COR-L47 (cell line): ENCODE measurements at places on chromosomes 5 and 9.
A peak's percentile ranks its signal among the peaks of the same experiment; 100 is the strongest.

- DNase-seq = no peak
Measured at GRCh38 chr5:4523038-4523437, 617.1 kb upstream of the ADAMTS16 start.

- peak; percentile 96 for DNase-seq
Measured at GRCh38 chr5:176739461-176740051, 70.8 kb upstream of the UNC5A start.

GRCh38 chr9:7117676-7118561 is 360.1 kb downstream of the KDM4C start:
- DNase-seq = peak; percentile 12

GRCh38 chr9:12539580-12539975 is 153.6 kb upstream of the TYRP1 start:
- no peak for DNase-seq

DNA sequence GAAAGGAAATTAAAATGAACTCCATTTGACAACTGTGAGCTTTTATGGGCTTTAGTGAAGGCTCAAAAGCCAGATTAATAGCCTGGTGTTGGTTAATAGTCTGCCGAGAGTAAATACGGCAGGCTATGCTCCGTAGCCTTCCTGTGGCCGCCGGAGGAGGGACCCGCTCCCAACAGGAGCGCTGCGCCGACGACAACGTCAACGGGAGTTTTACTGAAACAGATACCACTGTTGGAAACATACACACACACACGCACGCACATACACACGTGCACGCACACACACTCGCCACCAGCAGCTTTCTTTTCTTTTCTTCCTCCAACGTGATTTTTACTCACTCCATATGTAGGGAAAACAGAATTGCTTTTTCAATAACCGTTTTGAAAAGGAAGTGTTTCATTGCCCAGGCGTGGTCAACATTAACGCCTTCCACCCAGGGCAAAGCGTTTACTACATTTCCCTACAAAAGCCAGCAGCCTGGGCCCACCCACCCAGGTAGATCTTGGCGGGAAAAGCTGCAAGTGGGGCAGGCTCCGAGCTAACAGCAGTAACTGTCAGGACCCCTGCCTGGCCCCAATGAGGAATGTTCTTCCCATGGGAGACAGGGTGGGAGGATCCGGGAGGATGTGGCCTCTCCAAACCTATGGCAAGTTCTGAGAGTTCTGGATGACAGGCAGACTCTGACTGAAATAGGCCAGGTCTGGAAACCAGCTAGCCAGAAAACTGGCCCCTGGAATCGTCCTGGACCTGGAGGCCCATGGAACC is 72.3 kb downstream of the PAX5 start:
- no peak for DNase-seq

- peak; percentile 82 for DNase-seq
Measured at GRCh38 chr5:73917433-73917832, 291.4 kb downstream of the ARHGEF28 start.

GRCh38 chr9:127397646-127398274 is 791 bp downstream of the SLC2A8 start:
- DNase-seq = peak; percentile 17

GRCh38 chr5:95846554-95847260 is 24.2 kb upstream of the GLRX start:
- peak; percentile 50 for DNase-seq

DNA sequence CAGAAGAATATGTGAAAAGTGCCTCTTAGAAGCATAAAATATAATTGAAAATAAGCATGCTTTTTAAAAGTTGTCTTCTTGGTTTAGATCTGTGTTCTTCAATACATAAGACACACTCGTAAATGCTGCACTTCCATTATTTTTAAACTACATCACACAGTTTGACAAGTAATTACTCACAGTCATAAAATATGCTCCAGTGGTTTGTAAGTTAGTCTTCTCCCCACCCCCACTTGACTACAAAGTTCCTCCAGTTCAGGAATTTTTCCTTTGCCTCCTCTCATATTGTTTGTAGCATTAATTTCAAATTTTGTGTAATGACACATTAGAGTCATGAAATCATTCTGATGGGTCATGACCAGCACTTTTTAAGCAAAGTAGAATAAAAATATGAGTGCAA is 60.3 kb upstream of the PTGER4 start:
- no peak for DNase-seq

GRCh38 chr5:141747152-141748141 is 65.4 kb upstream of the ARAP3 start:
- peak; percentile 93 for DNase-seq

DNA sequence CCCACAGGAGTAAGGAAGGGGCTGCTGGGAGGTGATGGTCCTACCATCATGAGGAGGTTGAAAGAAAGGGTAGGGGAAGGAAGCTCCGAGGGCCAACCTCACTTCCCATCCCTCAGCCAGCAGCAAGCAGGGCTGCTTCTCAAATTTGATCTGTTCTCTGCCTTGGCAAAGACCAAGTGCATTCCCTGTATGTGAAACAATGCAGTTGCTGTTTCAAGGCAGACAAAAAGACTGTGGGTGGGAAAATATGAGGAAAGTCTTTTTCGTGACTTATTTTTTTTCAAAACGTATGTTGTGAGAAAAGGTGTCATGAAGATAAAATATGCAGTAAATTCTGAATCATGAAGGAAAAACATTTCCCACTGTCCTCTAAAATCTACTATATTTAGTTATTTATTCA is 165.9 kb downstream of the ARSB start:
- no peak for DNase-seq

DNA sequence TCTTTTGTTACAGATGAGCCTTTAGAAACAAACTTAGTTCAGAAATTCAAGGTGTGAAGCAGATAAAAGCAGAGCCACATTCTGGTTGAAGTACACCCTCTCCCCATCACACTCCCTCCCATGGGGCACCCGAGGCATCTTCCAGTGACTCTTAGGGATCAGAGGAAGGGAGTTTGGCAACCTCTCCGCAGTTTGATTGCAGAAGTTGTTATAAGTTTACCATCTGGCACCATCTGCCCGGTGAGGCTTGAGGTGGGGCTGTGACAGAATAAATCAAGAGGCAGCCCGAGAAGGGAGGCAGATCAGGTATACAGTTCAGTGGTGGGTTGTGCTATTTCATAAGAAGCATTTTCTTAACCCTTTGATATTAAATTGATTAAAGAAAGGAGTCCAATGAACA is 458.6 kb upstream of the CLINT1 start:
- no peak for DNase-seq

GRCh38 chr9:35798658-35799374 is 7.4 kb downstream of the NPR2 start:
- DNase-seq = no peak

GRCh38 chr5:83789371-83789770 is 68.7 kb upstream of the HAPLN1 start:
- no peak for DNase-seq

- DNase-seq = no peak
Measured at GRCh38 chr5:147398860-147399259, 111.0 kb downstream of the DPYSL3 start.
